Suppressor macrophage treated with lipopolysaccharide for 4 hours (primary cell): ENCODE measurements at places on chromosomes 12 and 14.
A peak's percentile ranks its signal among the peaks of the same experiment; 100 is the strongest.

GRCh38 chr12:4905316-4905715, 4.4 kb upstream of the KCNA1 start:
- DNase-seq = no peak

DNA sequence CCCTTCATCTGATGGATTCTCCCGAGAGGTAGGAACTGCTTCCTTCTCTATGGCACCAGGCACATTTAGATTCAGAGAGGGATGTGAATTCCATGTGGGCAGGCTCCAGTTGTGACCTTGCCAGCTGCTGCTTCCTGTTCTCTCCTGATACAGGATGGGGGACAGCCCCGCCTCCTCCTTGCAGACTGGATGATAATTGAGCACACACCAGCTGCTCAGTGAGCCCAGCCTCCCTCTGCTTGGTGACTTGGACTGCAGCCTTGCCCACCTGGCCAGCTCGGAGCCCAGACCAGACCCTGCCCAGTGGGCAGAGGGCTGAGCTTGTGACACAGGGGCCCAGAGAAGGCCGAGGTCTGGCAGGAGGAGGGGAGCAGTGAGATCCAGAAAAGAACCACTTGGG, 90.2 kb downstream of the CALM1 start:
- DNase-seq = no peak

GRCh38 chr12:25054076-25054782, 105.3 kb upstream of the BCAT1 start:
- peak; percentile 40 for DNase-seq

GRCh38 chr14:96486705-96487104, 15.5 kb upstream of the PAPOLA start:
- DNase-seq = no peak

GRCh38 chr12:52391618-52392002, 6.2 kb upstream of the KRT84 start:
- DNase-seq = no peak

DNA sequence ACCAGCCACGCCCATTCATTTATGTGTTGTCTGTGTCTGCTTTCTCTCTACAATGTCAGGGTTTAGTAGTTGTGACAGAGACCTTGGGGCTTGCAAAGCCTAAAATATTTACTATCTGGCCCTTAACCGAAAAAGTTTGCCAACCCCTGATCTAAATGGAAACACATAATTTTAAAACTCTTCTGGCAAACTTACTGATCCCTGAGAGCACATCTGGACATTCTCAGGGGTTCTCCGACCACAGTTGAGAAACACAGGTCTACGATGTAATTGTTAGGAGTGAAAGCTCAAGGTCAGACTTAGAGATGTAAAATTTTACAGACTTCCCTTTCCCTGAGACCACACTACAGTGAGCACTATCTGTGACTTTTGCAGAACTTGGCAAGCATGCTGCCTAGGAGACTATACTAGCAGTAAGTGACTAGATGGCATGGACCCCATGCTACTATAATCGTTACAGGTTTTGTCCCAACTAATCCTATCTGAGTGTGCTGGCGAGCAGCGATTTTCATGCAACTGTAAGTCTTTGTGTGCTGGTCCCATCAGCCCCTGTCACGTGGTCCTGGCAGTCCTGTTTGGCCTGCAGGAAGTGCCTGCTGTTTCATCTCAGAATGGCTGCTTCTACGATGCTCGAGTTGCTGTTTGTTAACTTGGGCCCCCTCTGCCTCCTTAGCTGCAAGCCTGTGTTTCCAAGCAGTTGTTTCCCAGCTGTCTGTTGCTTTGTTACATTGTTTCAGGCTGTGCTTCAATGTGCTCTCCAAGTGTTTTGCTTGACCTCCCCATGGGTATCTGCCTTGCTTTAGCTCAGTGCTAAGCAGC, 21.6 kb downstream of the TMTC2 start:
- no peak for DNase-seq

GRCh38 chr14:34223373-34224148, 238.5 kb downstream of the SPTSSA start:
- DNase-seq = no peak

- no peak for DNase-seq
Observed at GRCh38 chr12:22190-22529, 44.4 kb upstream of the IQSEC3 start.

DNA sequence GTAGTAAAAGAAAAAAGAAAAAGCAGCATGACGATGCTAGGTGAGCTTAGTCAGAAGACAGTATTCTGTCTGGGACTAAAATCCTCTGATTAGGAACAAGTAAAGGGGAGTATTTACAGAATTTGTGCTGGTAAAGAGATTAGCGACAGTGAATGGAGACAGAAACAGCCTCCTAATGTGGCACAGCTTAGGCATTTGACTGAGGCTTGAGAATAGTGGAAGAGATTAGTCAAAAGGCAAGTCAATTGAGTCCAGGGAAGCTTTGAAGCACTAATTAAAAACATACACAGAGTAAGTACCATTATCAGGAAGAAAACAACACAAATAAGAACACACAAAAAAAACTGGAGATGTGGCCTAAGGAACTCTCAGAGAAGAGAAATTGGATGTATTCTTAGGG, 131.9 kb upstream of the CLEC14A start:
- DNase-seq = no peak

- DNase-seq = no peak
Observed at GRCh38 chr12:54692353-54692752, 44.2 kb upstream of the DCD start.

GRCh38 chr12:97757481-97758193, 295.0 kb downstream of the RMST start:
- DNase-seq = no peak

DNA sequence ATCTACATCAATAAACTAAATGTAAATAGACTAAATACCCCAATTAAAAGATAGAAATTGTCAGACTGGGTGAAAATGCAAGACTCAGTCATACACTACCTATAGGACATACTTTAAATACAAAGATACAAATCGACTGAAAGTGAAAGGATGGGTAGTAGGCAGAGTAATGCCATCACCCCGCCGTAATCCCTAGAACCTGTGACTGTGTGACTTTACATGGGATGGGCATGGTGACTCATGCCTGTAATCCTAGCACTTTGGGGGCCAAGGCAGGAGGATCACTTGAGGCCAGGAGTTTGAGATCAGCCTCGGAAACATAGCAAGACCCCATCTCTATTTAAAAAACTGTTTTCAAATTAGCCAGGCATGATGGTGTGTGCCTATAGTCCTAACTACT, 2.6 kb upstream of the EVL start:
- peak; percentile 62 for DNase-seq

- DNase-seq = no peak
Observed at GRCh38 chr12:53644133-53644532, 18.0 kb upstream of the ATF7 start.

DNA sequence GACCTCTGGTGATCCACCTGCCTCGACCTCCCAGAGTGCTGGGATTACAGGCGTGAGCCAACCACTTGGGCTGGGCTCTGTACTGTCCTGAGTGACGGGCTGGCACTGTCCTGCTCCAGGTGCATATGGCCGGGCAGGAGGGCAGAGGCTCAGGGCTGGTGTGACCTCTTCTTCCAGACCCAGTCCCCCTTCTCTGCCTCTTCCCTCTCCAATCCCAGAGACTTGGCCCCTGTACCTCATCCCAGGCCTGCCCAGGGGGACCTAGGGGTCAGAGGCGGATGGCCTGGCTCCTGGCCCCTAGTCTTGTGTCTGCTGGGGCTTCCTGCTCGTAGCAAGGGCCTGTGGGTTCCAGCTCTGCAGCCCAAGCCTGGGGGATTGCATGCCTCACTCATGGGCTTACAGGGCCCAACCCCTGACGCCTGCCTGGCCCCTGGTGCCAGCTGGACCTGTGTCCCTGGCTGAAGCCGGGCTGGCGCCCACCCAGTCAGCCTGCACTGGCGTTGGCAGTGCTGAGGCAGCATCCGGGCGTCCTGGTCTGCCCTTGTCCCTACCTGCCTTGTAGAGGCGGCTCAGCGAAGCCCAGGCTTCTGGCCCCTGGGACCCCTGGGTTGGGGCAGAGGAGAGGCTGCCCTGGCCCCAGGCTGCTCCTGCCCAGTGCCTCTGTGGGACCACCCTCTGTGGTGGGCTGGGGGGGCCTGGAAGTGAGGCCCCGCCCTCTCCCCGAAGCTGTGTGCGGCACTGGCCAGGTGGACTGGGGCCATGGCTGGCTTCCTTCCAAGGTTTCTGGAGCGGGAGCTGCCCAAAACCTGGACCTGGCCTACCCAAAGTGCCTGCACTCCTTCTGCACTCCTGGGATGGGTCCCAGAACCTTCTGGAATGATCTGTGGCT, 4.3 kb downstream of the TEDC1 start:
- no peak for DNase-seq

DNA sequence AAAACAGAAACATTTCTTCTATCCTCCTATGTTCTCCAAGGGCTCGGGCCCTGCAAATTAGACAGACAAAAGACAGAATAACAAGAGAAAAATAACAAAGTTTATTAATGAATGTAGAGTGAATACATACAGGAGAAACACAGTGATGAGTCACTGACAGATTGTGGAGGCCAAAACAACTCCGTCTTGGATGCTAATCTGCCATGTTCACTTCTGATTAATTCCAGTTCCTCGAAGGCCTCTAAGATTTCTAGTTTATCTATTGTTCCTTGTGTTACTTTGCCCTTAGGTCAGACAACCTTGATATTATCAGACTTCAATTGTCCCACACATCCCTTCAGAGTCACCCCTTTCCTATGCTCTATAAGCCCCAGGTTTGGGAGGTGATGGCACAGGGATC, 26.8 kb upstream of the NEDD1 start:
- DNase-seq = no peak

DNA sequence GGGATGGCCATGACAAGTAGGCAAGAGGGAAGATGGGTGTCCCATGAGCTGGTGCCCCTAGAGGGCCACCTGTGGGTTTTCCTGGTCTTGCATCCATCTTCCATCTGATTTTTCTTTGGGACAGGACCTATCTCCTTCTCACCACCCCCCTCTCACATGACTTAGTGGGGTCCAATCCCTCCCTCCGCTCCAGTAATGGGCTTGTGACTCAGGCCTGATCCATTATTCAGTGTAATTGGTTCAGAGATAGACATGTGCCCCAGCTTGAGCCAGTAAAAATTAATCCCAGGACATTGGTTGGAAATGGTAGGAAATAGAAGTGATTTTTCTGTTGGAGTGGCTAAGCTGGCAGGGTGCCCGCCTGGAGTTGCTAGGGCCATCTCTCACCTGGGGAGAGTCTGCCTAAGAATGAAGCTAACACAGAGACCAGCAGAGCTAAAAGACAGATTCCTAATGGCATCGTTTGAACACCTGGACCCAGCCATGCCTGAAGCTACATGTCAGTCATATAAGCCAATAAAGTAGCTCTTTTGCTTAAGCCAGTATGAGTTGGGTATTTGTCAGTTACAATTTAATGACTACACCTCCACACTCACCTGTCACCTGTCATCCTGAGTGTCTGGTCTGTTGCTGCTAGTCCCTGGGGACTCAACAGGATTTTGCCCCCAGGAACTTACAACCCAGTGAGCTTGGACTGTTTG, 14.7 kb downstream of the RASAL1 start:
- DNase-seq = no peak

GRCh38 chr12:90627180-90627896, 327.6 kb downstream of the CCER1 start:
- DNase-seq = no peak

- peak; percentile 24 for DNase-seq
Observed at GRCh38 chr14:52950410-52950897, 396 bp downstream of the FERMT2 start.

DNA sequence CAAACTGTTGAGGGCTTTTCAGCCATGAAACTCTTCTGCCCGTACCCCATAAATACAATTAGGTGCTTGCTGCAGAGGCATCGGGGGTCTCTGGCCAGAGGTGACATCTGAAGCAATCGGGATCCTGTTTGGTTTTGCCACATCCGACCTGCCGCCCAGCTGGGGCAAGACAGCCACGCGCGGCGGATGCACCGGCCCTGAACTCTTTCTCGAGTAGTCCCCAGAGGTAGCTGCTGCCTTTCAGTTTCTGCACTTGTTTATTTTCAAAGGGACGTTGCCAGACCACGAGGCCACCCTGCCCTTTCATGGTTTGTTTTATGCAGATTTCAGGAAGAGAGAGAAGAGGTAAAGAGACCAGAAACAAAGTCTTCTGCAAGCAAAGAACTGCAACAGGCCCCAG, 10.6 kb upstream of the MLXIP start:
- DNase-seq = no peak

DNA sequence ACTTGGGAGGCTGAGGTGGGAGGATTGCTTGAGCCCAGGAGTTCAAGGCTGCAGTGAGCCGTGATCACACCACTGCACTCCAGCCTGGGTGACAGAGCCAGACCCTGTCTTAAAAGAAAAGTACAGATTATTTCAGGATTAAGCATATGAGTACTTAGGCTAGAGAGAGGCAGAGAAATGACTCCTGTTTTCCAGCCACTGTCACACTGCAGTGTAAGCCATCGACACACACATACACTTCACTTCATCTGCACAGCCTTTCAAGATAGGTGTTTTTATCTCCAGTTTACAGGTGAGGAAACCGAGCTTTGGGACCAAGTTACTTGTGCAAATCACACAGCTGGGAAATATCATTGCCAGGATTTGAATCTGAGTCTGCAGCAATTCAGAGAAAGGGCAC, 77.2 kb downstream of the ETV6 start:
- no peak for DNase-seq

GRCh38 chr12:70966996-70967790, 46.7 kb upstream of the PTPRR start:
- no peak for DNase-seq

- peak; percentile 96 for DNase-seq
Observed at GRCh38 chr14:75188520-75189268, 12.3 kb upstream of the TMED10 start.

DNA sequence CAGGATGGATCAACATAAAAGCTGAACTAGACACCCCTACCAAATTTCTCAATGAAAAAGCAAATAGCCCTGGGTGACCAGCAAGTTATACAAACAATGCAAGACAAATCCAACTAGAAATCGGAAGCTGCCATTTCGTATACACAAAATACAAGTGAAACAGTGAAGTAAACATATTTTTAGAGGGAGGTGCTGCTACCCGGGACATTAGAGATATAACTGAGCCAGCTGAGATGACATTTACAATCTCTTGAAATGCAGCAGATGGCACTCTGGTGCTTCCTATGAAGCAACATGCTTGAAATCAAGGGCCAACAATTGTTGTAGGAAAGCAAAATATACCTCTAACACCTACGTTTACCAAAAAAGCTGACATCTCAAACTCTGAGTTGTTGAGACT, 25.5 kb downstream of the BDKRB1 start:
- no peak for DNase-seq

GRCh38 chr14:36934304-36934703, 238.1 kb downstream of the SLC25A21 start:
- no peak for DNase-seq

DNA sequence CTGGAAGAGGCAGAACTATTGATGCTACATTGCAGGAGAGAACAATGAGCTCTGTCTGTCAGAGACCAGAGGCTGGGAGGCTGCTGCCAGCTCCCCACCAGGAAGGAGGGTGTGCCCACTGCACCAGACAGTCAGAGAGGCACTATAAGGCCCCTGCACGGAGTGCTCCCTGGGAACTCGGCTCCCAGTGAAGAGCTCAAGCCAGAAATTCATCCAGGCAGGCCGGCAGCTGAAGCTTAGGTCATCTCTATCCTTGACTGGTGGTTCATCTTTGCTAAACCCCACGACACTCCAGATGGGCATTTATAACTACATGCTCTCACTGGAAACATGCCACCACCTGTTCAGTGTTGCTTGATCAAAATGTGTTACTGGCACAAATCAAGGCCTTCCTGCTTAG, 65.1 kb upstream of the GPATCH2L start:
- DNase-seq = no peak
